GM20000 (cell line): ENCODE measurements at places on chromosomes 13 and 19.
A peak's percentile ranks its signal among the peaks of the same experiment; 100 is the strongest.

- DNase-seq = no peak
Observed at GRCh38 chr19:19637523-19638251, 5.8 kb downstream of the GMIP start.

GRCh38 chr19:33496038-33496895, 25.3 kb downstream of the PEPD start:
- DNase-seq = no peak

GRCh38 chr13:28654276-28654675, 4.7 kb upstream of the POMP start:
- DNase-seq = no peak

GRCh38 chr13:113577881-113578435, 6.6 kb upstream of the TFDP1 start:
- no peak for DNase-seq

GRCh38 chr19:49155005-49155819, at the start of gene HRC:
Gene HRC (minus strand): TSS chr19:49155396. CDS start chr19:49155237, 159 bp downstream.
- no peak for DNase-seq

DNA sequence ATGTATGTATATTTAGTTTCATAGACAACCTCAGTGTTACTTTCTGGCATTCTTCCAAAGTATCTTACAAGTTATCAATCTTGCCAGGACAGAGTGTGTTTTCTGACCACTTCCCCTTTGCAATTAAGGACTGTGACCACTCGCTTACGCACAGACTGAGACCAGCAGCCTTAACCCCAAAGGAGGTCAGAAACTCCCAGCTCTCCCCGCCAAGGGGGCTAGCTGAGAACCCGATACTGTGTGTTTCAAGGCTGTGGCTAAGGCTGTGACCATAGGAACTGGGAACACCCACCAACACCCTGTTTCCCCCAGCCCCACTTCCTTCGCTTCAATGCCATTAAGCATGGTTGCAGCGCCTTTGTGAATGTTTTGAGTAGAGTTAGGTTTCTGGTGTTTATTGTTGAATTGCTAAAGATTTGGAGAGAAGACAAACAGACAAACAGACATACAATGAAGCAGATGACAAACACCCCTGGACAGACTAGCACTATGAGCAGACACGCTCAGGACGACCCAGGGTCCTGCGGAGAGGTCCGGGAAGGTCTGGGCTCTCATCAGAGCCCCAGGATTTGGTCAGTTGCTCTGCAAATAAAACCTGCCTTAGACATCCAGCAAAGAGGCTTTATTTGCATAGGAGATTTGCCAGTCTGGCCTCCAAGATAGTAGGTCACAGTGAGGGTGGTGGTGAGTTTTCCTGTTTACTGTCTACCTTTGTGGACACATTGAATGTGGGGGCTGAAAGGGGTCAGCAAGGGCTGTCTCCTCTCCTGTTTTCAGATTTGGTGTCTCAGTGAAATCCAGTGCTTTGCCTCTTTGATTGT, 25.0 kb upstream of the TNFSF11 start:
- peak; percentile 86 for DNase-seq

- no peak for DNase-seq
Observed at GRCh38 chr19:41547569-41547968, 28.4 kb upstream of the CEACAM21 start.

GRCh38 chr19:2282062-2282861, at the start of gene PEAK3:
Gene PEAK3 (minus strand): TSS chr19:2282175. CDS start chr19:2280931, 1,244 bp downstream.
- DNase-seq = peak; percentile 73

DNA sequence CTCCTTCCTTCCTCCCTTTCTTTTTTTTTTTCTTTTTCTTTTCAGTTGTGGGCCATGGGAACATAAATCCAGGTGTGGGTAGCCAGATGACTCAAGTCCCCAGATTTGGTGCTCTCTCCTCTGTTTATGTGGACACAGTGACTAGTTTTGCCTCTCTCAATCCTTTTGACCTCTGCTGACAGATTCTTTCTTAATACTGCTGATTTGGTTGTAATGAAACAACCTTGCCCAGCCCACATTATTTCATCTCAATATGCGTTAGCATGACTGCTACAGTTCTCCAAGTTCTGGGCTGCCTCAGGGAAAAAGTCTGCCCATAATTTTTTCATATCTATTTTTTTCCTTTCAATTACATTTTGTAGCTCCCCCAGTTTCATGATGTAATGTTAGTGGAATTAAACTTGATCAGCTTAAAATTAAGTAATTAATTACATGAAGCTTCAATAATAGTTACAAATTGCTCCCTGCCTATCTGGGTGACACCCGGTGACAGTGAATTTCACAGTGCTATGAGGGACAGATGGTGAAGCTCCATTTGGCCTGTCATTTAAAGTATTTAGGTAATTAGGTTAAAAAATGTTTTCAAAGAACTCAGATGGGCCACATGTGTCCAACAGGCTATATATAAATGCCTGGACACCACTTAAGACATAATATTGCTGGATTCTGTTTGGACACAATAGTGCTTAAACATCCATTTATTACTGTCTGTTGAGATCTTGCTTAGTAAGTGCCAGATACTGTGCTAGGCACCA, 118.8 kb upstream of the FRY start:
- DNase-seq = no peak

DNA sequence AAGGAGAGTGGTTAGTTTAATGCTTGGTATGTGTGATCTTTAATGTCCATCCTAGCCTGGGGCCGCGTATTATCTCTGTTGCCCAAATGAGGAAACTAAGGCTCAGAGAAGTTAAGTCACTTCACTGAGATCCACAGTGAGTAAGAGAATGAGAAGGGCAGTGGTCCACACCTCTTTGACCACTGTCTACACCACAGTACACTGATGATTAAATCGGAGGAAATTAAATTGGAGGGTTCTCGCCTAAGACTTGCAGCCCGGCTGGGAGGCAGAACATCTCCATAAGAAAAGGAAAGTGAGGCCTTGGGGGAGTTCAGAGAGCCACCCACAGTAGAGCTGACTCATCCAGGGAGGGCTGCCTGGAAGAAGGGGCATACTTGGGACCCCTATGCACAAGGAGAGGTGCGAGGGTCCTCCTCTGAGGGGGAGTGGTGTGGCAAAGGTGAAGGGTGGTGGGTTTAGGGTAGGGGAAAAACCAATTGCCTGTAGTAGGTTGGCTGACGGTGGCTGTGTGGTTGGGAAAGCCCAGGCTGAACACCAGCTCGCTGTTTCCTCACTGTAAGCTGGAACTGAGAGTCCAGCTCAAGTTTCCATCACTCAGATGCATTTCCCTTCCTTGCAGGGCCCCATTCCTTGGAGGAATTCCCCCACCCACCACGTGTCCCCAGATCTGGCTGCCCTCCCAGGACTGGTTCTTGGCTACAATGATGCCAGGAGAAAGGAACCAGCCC, 15.0 kb upstream of the DHRS12 start:
- no peak for DNase-seq

DNA sequence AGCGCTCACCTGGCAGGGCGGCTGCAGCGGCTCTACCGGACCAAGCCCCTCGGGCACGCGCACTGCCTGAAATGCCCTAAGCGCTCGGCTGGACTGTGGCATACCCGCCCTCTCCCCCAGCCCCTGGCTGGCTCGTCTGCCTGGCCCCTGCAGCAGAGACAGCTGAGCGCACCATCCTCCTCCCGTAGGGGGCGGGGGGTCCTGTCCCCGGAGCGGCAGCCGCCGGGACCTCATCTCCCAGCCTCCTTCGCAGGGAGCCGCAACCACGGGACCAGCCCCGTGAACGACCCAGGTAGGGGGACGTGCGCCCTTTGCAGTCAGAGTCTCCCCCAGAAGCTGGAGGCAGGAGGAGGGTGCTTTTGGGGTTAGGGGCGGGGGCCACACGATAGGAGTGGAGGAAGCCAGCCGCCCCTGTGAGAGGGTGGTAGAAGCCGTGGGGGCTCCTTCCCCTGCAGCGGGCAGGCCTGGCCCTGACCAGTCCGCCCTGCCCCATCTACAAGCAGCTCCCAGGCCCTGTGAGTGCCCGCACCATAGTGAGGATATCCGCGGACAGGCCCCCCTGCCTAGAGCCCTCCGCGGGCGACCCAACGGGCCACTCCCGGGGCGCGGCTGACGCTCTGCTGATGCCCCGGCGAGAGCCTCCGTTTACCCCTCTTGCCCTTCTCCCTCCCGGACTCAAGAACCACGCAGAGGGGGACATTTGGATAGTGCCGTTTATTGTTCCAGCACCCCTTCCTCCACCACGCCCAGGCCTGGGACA, 34.2 kb downstream of the ZNF787 start:
- peak; percentile 4 for DNase-seq

DNA sequence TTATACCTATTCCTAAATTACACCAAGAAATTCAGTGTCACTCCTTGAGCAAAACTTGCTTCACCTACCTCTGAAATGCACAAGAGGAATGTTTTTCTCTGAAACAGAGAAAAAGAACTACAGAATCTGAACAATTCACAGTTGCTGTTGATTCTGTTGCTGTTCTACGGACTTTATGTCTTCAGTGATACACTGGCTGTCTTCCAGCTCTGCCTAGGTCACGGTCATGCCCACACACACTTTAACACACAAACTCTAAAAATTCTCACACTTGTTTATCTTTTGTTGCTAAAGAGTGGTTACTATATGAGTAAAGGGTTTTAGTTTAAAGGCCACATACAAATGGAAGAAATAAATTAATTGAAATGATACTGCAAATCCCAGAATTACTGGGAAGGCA, 124.4 kb upstream of the SPRY2 start:
- DNase-seq = no peak

- no peak for DNase-seq
Observed at GRCh38 chr13:30418075-30418716, 4.1 kb upstream of the UBE2L5 start.

- no peak for DNase-seq
Observed at GRCh38 chr19:42282819-42283187, 13.8 kb downstream of the CIC start.
